ENCODE measurements at places on chromosomes 12 and 14. TPM values are rescaled to one million over a fixed set of nuclear protein-coding genes. Genes with fewer than 3 reads are reported as not detected.

The AKAP3 gene
- total RNA-seq: 0.99 TPM

The CD69 gene
- 7.8 TPM for total RNA-seq

The TAS2R46 gene
- total RNA-seq: 5.0 TPM

The AKAP5 gene
- total RNA-seq: 0.81 TPM

The OR4E2 gene
- not detected for total RNA-seq

The WNT1 gene
- total RNA-seq: not detected

The KRT83 gene
- total RNA-seq: not detected

GRCh38 chr14:28243600-28243999 is 523.0 kb upstream of the FOXG1 start:
- no peak overlapping the region for H3K4me3 ChIP-seq
- no peaks in the 10 kb centered on the region for H3K4me1 ChIP-seq
- DNase-seq: no peak
- H3K36me3 ChIP-seq: no peaks in the 10 kb centered on the region
- H3K27ac ChIP-seq: no peak overlapping the region
- no peaks in the 10 kb centered on the region for H3K27me3 ChIP-seq

- H3K4me3 ChIP-seq: no peak overlapping the region
- H3K27ac ChIP-seq: no peak overlapping the region
- no peak for DNase-seq
- no peaks in the 10 kb centered on the region for H3K36me3 ChIP-seq
- H3K27me3 ChIP-seq: no peaks in the 10 kb centered on the region
These were observed 77.5 kb upstream of the RMST start for GRCh38 chr12:97385121-97385520.

DNA sequence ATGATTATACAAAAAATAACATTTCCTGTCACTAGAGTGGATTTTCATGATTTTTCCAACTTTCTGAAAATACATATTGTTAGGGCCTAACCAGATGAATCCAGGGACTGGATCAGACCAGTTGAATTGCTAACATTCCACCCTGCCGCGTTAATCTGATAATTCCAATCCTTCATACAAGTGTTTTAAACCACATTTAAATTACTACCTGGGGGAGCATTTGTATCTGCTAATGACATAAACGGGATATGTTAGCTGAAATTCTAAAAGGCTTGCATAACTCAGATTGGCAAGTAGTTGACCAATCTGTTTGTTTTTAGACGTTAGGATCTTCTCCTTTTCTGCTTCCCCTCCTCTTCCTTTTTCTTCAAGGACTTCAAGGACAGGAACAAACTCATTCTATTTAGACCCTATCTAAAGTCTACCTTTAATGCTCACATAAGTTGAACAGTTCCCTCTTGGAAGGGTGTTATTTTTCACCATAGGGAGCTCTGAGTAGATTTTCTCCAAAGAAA is 239.0 kb downstream of the ADAMTS20 start:
- H3K27ac ChIP-seq: no peak overlapping the region
- no peak overlapping the region for H3K4me3 ChIP-seq
- H3K27me3 ChIP-seq: no peaks in the 10 kb centered on the region
- H3K4me1 ChIP-seq: no peaks in the 10 kb centered on the region
- H3K36me3 ChIP-seq: no peaks in the 10 kb centered on the region

DNA sequence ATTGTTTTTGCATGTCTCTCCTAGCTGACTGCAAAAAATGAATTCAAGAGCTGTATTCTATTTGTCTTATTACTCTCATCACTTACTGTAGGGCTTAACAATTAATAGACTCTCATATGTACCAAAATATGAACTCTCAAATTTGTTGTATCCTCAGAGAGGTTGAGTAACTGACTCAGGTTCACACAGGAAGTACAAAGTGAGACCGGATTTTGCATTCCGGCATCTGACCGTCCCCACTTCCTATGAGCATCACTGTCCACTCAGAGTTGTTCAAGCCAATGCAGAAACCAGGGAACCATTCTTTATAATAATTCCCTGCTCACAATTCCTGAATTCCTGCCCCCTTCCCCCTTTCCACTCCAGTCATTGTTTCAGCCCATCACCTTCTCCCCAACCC is 113.3 kb upstream of the AMIGO2 start:
- DNase-seq: no peak
- H3K4me1 ChIP-seq: no peaks in the 10 kb centered on the region
- H3K36me3 ChIP-seq: no peaks in the 10 kb centered on the region
- no peak overlapping the region for H3K4me3 ChIP-seq

DNA sequence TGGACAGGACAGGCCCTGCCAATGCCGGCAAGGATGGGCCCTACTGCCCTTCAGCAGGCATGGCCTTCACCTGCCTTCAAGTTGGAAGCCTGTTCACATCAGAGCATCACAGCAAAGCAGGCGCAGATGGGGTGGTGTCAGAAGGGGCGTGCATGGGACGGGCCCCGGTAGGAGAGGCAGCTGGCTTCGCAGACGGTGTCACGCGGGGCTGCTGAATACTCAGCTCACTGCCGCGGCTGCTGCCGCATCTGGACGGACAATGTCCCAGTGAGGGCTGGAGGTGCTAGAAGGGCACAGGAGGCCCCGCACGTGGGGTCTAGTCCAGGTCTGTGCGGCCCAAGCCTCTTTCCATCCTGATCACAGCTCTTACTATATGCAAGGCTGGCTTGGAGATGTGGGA is 42.1 kb downstream of the LRCOL1 start:
- no peak overlapping the region for H3K27ac ChIP-seq
- DNase-seq: no peak
- H3K36me3 ChIP-seq: peaks cover 46% of the 10 kb centered on the region
- no peaks in the 10 kb centered on the region for H3K4me1 ChIP-seq
